MCF 10A (cell line): ENCODE measurements at places on chromosomes 1 and 21. TPM values are rescaled to one million over a fixed set of nuclear protein-coding genes. Genes with fewer than 3 reads are reported as not detected.

GRCh38 chr1:93979718-93980319, 70.6 kb upstream of the GCLM start:
- H3K4me3 ChIP-seq: no peak overlapping the region
- H3K4me1 ChIP-seq: no peaks in the 10 kb centered on the region
- no peak for DNase-seq
- no peaks in the 10 kb centered on the region for H3K27me3 ChIP-seq
- H3K36me3 ChIP-seq: no peaks in the 10 kb centered on the region
- H3K27ac ChIP-seq: no peak overlapping the region

DNA sequence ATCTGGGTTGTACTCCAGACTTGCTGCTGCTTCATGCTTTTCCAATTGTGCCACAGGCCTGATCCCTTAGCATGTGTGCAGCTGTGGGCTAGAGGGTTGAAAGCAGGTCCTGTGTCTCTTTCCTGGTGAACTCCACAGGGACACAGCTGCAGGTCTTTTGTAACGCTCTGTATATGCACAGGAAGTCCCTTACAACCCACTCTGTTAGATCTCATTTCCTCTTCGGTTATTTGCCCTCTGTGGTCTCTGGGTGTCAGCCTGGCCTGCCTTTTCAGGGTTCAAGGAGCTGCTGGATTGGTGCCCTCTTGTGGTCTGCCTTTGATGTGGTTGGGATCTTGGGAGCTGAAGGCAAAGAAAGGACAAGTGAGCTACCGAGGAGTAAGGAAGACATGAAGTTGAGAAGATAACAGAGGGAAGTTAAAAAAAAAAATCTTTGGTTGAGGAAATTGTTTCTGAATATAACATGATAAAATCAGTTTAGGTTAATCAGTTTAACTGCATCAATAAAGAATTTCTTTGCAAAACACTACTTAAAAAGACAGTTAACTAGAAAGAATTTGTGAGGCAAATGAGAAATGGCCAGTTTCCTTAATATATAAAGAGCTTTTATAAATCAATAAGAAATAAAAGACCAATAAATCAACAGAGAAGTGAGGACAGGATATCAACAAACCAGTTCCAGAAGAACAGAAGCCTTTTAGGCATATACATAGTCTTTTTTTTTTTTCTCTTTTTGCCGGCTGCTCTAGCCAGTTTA, 44.1 kb downstream of the UCK2 start:
- peak; percentile 85 for DNase-seq
- H3K4me3 ChIP-seq: no peak overlapping the region
- peaks cover 4% of the 10 kb centered on the region for H3K36me3 ChIP-seq

DNA sequence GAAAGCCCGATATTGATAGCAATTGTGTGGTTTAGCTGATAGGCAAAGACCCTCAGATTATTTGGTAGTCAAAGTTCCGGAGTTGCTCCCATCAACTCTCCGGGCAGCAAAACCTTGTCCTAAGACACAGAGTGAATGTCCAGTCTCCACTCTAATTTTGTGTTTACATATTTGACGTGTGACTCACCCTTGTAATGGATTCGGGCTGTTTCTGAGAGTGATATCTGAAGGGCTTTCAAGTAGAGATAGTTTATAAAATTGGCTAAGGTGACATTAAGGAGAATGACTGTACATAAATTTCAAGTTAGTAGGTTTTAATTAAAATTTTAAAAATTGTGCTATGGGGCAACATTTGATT, 154.2 kb downstream of the CNIH3 start:
- H3K36me3 ChIP-seq: no peaks in the 10 kb centered on the region
- H3K4me1 ChIP-seq: peaks cover 8% of the 10 kb centered on the region
- peak; percentile 63 for DNase-seq
- peaks cover 22% of the 10 kb centered on the region for H3K27me3 ChIP-seq
- H3K27ac ChIP-seq: no peak overlapping the region

DNA sequence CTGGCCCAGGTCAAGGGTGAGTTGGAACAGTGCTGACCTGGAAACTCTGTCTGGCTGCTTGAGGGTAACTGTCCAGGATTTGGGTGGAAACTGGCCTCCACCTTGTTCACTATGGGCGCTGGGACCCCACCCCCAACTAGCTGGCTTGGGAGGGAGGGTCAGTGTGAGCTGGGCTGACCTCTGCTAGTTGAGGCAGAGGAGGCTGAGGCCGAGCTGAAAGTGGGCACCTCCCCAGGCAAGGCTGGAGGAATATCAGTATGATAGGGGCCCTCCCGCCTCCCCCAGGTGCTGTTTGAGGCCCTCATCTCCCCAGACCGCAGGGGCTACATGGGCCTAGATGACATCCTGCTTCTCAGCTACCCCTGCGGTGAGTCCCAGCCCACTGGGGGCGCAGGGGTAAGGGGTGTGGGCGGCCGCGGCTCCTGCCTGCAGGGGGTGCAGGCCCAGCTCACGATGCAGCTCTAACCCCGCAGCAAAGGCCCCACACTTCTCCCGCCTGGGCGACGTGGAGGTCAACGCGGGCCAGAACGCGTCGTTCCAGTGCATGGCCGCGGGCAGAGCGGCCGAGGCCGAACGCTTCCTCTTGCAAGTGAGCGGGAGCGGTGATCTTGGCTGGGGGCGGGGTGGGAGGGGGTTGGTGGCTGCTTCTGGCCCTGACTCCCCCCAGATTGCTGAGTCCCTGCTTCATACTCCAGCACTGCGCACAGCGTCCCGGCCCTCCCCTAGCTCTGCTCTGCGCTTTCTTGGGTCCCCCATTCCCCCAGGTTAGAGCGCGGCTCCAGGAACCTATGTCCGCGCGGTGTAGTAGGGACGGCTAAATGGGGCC, 22.9 kb downstream of the PTPRU start:
- no peak overlapping the region for H3K4me3 ChIP-seq
- DNase-seq: no peak
- H3K27me3 ChIP-seq: no peaks in the 10 kb centered on the region
- peaks cover 22% of the 10 kb centered on the region for H3K36me3 ChIP-seq
- H3K4me1 ChIP-seq: peaks cover 15% of the 10 kb centered on the region

DNA sequence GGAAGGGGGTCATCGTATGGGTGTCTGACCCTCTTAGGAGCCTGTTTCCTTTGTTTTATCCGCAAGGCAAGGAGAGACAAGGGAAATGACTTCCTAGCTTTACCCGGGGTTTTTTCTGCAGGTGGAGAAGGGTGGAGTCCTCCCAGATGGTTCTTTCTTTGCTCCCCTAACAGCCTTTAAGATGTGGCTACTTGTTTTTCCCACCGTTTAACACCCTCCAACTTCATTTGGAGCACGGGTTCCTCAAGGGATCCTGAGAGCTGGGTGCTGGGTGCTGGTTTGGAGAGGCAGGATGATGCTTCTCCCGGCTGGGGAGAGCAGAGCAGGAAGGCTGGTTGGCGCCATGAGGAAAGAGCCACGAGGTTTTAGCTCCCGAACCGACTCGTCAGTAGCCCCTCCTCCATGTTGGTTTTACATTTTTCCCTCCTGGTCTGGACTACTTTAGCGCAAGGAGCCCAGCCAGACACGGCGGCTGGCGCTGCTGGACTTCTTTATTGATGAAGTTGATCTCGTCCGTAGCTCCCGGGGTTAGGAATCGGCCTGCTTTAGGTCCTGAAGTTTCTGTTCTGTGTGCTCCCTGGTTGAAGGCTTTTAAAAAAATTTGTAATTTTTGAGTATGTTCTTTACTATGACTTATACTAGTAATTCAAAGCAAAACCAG, 1.4 kb downstream of the UCK2 start:
- H3K4me3 ChIP-seq: peak overlapping the region; percentile 96
- peaks cover 6% of the 10 kb centered on the region for H3K36me3 ChIP-seq
- peak overlapping the region; percentile 90 for H3K27ac ChIP-seq
- peaks cover 37% of the 10 kb centered on the region for H3K4me1 ChIP-seq

DNA sequence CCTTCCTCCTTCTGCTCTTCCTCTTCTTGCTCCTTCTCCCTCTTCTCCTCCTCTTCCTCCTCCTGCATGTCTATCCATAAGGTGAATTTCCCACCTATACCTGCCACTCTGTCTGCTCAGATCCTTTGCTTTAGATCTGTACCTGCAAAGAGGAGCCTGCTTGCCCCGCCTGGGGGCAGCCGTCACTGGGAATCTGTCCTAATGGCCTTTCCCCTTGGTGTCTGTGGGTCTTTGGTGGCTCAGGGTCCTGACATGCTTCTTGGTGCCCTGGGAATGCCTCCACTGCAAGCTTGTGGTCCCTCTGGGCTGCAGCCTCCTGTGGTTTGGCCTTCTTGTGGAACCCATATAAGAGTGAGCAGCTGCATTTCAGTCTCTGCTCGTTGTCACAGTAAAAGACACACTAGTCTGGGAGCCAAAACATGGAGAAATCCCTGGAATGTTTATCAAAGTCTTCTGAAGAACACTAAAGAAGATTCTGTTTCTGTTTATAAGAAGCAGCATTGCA, 79.5 kb upstream of the CSF3R start:
- no peaks in the 10 kb centered on the region for H3K4me1 ChIP-seq
- H3K27ac ChIP-seq: no peak overlapping the region
- H3K27me3 ChIP-seq: peaks cover 16% of the 10 kb centered on the region
- H3K36me3 ChIP-seq: no peaks in the 10 kb centered on the region
- no peak overlapping the region for H3K4me3 ChIP-seq
- DNase-seq: no peak

DNA sequence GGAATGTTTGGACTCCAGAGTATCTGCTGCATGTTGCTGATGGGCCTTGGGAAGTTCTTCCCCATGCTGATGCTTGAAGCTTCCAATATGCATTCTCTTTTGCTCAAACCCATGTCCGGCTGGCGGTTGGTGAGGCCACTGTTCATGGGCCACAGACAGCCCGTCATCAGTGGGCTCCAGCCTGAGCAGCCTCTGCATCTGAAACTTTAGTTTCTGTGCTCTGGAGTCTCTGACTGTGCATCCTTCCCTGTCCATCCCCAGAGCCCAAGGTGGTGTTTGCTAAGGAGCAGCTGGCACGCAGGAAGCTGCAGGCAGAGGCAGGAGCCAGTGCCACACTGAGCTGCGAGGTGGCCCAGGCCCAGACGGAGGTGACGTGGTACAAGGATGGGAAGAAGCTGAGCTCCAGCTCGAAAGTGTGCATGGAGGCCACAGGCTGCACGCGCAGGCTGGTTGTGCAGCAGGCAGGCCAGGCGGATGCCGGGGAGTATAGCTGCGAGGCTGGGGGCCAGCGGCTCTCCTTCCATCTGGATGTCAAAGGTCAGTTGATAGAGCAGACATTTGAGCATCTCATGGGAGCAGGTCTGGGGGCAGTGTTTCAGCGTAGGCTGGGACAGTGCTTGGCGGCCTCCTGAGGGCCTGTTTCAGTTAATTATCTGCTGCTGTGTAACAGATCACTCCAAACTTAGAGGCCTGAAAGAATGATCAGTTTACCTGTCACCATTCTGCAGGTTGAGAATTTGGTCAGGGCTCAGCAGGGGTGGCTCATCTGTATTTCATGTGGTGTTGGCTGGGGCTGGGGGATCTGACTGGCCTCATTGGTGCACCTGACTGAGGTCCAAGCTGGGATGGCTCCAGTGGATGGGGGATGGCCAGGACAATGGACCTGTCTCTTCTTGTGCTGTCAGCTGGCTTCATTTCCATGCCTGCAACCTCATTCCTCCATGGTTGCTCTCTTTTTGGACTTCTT, 16.6 kb downstream of the OBSCN start:
- DNase-seq: no peak
- no peak overlapping the region for H3K4me3 ChIP-seq
- H3K4me1 ChIP-seq: peaks cover 15% of the 10 kb centered on the region

- no peaks in the 10 kb centered on the region for H3K36me3 ChIP-seq
- DNase-seq: no peak
- no peaks in the 10 kb centered on the region for H3K4me1 ChIP-seq
- no peak overlapping the region for H3K27ac ChIP-seq
These were observed 290.9 kb downstream of the LRRIQ3 start for GRCh38 chr1:73907051-73907450.

DNA sequence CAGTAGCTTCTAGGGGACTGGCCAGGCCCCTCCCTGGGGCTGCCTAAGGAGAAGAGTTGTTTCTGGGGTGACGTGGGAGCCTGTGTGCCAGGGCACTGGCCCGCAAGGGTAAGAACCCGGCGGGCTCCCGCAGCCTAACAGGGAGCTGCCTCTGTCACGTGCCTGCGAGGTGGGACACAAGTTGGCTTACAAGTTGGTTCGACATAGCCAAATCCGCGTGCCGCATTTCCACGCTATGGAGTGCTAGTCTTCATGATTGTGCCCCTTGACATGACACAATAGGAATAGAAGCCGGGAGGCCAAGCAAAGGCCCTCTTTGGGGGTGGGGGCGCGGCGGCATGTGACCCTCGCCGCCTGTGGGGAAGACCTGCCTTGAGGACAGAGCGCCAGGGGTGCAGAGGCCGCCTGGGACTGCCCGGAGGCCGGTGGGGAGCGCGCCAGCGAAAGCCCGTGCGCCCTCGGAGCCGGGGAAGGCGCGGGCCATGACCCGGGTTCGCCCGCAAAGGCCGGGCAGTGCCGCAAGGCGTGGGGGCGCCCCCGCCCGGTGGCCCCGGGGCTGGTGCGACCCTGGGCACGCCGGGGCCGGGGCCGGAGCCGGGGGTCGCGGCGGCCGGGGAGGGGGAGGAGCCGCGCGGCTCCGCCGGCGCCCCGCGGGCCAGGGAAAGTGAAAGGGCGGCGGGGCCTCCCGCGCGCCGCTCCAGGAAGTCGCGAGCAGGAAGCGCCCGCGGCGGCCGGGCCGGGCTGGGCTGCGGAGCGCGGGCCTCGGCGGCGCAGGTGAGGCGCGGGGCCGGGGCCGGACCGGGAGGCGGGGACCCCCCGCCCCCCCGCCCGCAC, at the start of gene SLC37A1:
Gene SLC37A1, plus strand, starts transcription at position 702 of the 834 bp plus-strand sequence. CDS start 4,603 bp downstream, outside the sequence.
- no peaks in the 10 kb centered on the region for H3K27me3 ChIP-seq
- H3K4me3 ChIP-seq: peak within 1 kb of the TSS; percentile 73
- H3K27ac ChIP-seq: peak within 1 kb of the TSS; percentile 16
- peak; percentile 11 for DNase-seq
- peaks cover 23% of the 10 kb centered on the region for H3K4me1 ChIP-seq

- H3K4me3 ChIP-seq: no peak overlapping the region
- no peaks in the 10 kb centered on the region for H3K4me1 ChIP-seq
- DNase-seq: no peak
- H3K36me3 ChIP-seq: no peaks in the 10 kb centered on the region
- peaks cover 92% of the 10 kb centered on the region for H3K27me3 ChIP-seq
These were observed 25.6 kb upstream of the PRELP start for GRCh38 chr1:203450001-203450400.

- peaks cover 12% of the 10 kb centered on the region for H3K4me1 ChIP-seq
- no peak overlapping the region for H3K27ac ChIP-seq
- no peaks in the 10 kb centered on the region for H3K27me3 ChIP-seq
- H3K36me3 ChIP-seq: peaks cover 11% of the 10 kb centered on the region
- DNase-seq: no peak
These were observed 31.7 kb downstream of the DSTYK start for GRCh38 chr1:205179842-205180241.

DNA sequence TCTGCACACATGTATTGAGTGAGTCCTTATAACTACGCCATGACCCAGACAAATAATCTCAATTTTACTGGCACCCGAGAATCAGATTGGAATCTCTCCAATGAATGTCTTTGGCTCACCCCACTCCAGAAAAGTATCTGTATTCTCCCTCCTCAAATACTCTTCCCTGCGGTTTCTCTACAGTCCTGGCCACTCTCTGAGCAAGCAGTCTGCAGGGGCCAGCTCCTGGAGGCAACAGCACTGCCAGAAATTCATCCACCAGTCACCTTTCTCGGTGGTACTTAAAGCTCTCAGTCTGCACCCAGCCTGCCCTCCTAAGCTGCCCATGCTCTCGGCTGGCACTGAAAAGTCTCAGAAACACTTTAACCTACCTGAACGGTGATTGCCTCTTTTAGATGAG, 16.1 kb upstream of the LYST start:
- DNase-seq: no peak
- no peaks in the 10 kb centered on the region for H3K36me3 ChIP-seq
- no peaks in the 10 kb centered on the region for H3K27me3 ChIP-seq

Gene GREM2
- total RNA-seq: 0.10 TPM in 1 of 2 replicates, not detected in the other

Gene MAB21L3
- total RNA-seq: 2.5 and 2.8 TPM in 2 replicates

Gene SH2D2A
- 19.2 and 27.9 TPM in 2 replicates for total RNA-seq
